Vagina (tissue), 2 donors: ENCODE measurements at places on chromosomes 5 and 9.

DNA sequence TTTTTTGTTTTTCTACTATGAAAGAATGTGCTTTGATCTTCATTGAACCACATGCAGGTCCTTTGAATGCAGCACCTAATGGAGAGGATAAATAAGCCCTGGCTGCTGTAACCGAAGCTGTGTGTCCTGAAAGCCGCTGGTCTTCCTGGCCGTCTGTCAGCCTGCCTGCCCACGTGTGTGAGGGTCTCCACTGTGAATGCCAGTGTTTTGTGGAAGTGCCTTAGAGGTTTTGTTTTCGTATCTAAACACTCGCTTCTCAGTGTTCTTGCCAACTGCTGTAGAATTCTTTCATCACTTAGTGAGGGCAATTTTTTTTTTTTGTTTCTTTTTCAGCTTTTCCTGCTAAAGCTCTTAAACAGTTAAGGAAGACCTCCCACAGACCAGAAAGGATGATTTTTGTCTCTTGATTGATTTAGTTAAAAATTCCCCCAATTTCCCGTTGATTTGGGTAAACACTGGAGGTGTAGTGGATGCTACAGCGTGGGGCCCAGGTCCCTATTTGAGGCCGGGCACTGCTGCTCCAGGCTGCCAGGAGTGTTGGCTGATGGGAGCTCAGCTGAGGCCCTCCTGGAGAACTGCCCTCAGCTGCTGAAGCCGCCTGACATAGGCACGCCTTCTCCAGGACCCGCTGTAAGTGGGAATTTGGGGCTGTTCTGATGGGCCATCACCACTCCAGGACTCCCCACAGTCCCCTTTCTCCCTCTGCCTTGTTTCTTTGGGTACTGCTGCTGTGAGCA is 29.2 kb upstream of the PTCH1 start:
- DNase-seq, result no peak

DNA sequence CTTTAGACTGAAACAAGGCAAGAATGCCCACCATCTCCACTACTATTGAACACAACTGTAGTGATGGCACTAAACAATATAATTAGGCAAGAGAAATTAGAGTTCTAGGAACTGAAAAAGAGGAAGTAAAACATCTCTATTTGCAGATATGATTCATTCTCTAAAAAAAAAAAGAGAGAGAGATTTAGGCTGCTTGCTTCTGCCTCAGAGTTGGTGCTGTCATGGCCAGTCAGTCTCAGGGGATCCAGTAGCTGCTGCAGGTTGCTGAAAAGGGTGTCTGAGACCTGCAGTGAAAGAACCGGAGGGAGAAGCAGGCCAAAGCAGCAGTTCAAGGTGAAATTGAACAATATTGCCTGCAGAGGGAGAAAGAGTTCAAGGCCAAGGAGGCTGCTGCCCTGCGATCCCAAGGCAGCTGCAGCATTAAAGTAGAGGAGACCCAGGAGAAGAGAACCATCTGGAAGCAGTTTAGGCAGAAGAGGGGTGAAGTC is 72.5 kb downstream of the AP3B1 start:
- no peak for DNase-seq

DNA sequence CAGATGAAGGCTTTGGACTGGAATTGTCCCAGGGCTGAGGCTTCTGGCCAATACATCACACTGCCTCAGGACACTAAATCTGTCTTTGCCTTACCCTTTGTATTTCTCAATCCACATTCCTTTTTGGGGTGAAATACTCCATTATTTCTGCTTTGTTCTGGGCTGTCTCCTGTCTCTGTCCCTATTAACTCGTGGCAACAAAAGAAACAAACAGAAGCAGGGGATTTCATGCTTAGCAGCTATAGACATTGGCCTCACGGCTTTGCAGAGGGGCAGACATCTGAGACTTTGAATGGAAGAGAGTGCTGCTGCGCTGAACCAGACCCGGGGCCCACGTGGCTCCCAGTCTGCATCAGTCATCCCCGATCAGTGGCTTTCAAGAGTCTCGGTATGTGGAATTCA is 129.7 kb downstream of the ARL15 start:
- DNase-seq, result no peak

DNA sequence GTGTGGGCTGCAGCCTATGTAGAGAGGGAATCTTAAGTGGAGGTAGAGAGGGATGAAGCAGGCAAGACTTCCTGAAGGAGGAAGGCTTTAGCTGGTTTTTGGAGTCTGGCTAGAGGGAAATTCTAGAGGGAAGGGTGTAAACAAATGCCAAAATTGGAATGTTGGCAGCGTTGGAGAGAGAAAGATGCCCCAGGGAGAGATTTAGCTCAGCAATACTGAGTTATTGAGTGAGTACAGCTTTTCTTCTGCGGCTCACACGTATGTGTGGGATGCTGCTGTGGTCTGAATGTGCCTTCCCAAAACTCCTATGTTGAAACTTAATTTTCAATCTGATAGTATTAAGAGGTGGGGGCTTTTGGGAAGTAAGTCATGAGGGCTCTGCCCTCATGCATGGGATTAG is 24.5 kb upstream of the GLRA1 start:
- no peak for DNase-seq

DNA sequence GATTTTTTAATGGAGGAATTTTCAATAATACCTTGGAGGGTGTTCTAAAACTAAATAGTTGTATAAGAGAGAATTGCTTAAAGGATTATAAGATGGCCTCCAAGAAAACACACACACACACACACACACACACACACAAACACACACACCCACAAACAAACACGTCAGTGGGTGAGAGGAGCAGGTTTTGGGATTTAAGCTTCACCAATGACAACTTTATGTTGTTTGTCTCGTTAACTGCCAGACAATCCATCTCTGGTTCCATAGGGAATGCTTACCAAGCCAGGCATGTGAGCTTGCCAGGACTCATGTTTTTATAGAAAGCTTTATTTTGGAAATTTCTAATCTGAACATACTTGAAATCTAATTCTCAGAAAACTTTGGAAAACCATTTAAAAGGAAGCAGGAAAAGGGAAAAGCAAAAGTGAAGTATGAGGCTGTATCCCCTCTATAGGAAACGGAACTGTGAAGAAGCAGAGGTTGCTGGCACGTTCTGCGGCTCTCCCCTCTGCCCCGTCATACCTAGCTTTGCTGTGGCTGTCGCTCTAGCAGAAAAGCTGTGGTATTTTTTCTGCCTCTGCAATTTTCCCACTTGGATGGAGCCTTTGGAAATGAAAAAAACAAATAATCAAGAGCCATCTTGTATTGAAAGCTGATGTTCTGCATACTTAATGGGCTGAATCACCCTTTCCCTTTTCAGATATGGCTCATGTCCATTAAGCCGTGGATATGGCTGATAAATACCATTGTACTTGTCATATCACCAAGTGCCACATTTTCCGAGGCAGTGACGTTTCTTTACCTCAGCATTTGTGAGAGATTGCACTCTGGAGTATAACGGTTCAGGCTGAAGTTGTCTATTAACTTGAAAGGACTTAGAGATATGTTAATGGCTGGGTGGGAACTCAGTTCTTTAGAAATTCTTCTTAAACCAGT is 112.7 kb downstream of the NTRK2 start:
- no peak for DNase-seq

DNA sequence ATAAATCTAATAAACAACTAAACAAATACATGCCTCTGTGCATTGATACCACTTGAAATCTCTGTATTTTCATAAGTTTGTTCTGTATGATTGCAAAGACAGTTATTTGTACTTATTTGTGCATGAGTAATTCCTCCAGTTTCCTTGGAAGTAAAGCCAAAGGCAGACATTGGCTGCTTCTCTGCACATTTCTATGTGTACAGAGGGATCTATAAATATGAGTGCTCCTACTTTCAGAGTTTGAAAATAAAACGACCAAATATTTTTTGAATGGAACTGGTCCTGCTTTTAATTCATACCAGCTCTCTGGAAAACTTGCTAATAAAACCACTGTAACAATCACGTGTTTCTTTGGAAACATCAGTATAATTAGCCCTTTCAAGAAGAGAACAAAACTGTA is 306.5 kb downstream of the MAN2A1 start:
- no peak for DNase-seq

GRCh38 chr5:176542135-176542595 is 5.0 kb upstream of the RNF44 start:
- DNase-seq, result no peak

DNA sequence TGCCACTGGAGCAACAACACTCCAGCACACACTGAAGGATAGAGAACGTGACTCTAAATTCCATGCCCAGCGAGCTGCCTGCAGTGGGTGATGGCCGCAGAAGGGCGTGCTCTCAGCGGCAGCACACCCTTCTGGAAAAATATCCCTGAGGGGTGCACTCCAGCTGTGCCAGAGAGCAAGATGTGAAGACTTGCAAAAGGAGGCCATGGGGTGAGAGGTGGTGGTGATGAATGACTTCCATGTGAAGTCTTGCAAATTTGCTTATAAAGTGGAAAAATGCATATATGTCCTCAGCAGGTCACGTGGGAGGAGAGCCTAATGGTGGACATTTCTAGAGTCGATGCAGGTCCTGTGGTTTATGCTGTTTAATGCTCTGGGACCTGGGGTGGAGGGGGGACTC is 39.8 kb upstream of the COL5A1 start:
- DNase-seq, result no peak

GRCh38 chr9:13480693-13481092 is 201.2 kb upstream of the MPDZ start:
- no peak for DNase-seq

DNA sequence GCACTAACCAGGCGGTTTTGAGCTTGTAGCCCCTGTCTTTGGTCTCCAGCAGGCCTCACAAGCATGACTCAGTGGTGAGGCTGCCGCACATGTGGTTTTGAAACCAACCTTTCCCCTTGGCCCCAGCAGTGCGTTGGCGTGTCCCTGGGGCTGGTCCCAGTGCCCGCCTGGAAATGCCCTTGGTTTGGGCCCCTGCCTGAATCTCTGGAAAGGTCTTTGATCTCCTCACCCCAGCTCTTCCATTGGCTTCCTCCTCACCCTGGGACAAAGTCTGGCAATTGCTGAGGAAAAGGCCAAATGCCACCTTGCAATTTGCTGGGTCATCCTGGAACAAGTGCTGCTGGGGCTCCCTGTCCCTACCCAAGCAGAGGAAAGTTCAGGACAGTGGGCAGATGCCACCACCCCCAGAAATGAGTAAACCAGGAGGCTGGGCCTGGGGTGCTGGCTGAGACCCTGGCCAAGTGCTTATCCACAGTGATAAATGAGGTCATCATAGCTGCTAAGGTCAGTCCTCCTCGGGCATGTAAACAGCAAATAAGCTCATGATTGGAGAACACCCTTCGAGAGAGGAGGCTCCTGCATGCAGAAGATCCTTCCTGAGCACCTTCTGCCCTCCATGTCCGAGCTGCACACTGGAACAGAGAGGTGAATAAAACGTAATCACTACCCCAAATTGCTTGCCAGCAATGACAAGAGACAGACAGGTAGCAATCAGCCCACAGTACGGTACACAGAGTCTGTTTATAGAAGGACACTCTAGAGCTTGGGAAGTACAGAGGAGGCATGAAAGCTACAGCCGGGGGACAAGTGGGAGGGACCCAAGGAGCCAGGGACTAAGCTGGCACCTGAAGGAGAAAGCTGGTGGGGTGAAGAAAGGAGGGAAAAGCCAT is 98.9 kb upstream of the CPEB4 start:
- no peak for DNase-seq

DNA sequence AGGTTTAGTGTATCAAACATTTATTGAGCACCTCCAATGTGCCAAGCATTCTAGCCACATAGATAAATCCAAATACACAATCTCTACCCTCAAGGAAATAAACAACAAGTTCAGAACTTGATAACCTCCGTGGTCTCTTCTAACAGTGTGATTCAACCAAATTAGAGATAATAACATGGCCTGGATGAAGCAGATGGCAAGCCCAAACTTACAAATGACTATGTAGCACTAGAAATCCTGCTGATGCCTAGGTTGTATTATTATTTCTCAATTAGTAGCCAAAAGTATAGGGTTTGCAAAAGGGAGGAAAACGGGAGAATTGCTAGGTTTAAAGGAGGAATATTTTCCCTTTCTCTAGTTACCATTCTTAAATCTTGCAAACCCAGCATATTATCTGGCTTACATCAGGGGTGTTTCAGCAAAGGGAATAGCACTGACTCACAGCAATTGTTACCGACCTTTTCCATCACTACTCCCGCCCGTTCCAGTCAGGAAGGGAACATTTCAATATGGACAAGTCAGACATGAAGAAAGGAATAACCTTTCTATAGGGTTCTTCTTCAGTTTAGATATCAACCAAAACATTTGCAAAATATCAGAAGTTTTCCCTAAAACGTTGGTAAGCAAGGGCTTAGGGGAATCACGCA is 2.3 kb downstream of the DPYSL3 start:
- DNase-seq, result no peak
